Dermis microvascular lymphatic vessel endothelial cell (primary cell): ENCODE measurements at places on chromosomes 6 and 20.
A peak's percentile ranks its signal among the peaks of the same experiment; 100 is the strongest.

DNA sequence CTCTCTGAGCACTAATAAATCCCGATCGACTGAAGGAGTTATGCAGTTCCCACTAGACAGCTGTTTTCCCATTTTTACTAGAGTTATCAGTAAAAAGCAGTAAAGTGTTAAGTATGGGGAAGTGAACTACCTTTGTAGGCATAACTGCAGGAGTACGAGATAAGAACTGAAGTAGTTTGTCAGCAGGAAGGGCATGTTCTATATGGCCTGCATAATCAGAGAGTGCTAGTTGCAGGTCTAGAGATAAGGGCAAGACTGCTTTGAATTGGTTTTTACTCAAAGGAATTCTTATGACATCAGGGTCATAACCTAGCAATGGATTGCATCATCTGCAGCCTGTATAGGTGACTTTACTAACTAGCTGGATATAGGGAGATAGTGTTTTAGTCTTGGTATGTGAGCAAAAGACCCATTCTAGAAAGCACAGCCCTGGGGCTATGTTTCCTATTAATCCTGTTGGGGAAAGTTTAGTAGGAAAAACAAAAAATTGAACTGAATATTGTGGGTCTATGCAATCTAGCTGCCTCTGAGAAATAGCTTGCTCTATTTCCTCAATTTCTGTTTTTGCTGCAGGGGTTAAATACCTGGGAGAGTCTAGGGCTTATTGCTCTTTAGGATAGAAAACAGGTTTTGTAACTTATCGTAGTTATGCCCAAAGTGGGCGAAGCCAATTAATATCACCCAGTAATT, 22.6 kb upstream of the CRISP1 start:
- no peak for DNase-seq

GRCh38 chr6:22306741-22307466, 10.1 kb upstream of the PRL start:
- DNase-seq, result no peak

DNA sequence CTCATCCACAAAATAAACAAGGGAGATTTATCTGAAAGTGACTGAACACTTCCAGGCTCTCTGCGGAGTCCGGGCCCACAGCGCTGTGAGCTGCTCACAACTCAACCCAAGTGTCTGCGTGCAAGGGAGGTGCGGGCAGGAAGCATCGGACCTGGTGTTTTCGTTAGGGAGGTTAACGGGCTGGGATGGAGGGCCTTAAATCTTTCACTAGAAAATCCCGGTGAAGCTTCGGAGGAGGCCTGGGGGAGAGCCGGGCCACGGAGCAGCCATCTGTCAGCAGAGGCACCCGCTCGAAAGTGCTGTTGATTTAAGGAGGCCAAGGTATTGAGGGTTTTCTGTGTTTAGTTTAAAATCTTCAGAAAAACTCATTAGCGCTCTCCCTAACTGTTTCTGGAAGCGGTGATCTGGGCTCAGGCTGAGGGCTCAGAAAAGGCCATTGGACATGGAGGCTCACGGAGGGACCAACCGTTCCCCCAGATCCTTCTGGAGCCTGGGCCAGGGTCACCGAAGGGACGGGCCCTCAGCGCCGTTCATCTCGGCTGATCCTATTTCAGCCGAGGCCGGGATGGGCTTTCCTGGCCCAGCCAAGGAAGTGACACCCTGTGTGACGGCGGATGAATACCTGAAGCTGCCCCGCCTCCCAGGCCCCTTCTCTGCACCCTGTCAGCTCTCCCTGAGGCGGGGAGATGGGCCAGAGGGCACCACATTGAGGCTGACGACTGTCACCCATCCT, 20.7 kb downstream of the GATA5 start:
- DNase-seq, result no peak

DNA sequence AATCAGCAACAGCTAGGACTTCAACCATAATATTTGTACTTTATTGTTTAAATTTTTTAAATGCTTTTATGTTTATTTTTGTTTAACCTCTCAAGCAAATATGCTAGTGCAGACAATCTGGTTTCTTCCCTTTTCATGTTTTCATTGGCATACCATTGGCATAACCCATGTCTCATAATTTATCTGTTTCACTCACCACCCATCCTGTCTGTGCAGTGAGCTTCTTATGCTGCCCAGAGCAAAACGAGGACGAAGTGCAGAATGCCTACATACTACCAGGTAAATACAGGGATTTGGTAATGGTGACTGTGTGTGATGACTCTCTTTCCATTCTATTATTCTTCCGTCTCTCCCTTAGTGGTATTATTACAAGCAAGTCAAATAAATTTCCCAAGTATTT, 361.4 kb upstream of the KCNQ5 start:
- DNase-seq, result peak; percentile 70
